Umbilical cord (tissue), 2 donors: ENCODE measurements at places on chromosomes 7 and 10.

GRCh38 chr10:80094231-80094630 is 15.8 kb downstream of the TMEM254 start:
- DNase-seq, result no peak

- DNase-seq, result no peak
These were observed 67.3 kb downstream of the GLCCI1 start for GRCh38 chr7:8035647-8036518.

- no peak for DNase-seq
These were observed 63.1 kb downstream of the TMEM209 start for GRCh38 chr7:130141884-130142653.

- DNase-seq, result no peak
These were observed 22.1 kb upstream of the STK17A start for GRCh38 chr7:43560742-43561330.

- no peak for DNase-seq
These were observed 24.0 kb downstream of the GRM3 start for GRCh38 chr7:86667732-86668131.

DNA sequence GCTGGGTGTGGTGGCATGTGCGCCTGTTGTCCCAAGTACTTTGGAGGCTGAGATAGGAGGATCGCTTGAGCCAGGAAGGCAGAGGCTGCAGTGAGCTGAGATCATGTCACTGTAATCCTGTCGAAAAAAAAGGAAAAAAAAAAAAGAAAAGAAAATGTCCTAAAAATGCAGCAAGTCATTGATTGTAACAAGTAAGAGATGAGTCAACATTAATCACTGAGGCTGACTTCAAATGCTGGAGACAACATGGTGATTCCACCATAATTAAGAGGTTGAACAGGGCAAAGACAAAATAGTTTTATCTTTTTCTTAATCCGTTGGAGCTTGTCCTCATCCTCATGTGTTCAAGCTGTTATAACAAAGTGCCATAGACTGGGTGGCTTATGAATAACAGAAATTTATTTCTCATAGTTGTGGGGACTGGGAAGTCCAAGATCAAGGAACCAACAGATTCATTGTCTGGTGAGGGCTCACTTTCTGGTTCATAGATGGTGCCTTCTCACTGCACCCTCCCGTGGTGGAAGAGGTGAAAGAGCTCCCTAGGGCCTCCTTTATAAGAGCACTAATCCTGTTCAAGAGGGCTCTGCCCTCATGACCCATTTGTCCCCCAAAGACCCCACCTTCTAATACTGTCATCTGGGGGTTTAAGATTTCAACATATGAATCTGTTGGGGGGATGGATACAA is 60.3 kb downstream of the TBXAS1 start:
- no peak for DNase-seq

GRCh38 chr7:99897322-99898022 is 20.6 kb upstream of the OR2AE1 start:
- no peak for DNase-seq

DNA sequence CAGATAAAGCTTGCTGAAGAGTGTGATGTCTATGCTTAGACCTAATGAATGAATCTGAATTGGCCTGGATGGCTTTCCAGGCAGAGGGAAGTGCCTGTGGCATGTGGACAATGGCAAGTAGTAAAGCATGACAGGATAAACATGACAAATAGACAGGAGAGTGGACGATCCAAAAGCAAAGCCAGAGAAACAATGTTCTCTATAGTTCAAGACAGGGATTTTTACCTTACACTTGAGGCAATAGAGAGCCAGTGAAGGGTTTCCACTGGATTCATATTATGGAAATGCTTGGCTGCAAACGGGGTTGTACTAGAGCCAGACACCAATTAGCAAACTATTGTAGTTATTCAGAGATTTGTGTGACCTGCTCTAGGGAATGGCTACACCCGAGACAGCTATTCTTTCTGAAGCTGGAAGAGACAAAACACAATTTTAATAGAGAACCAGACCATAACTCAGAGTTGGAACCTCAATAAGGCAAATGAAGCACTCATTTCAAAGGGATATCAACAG is 2.3 kb downstream of the AGMO start:
- no peak for DNase-seq

DNA sequence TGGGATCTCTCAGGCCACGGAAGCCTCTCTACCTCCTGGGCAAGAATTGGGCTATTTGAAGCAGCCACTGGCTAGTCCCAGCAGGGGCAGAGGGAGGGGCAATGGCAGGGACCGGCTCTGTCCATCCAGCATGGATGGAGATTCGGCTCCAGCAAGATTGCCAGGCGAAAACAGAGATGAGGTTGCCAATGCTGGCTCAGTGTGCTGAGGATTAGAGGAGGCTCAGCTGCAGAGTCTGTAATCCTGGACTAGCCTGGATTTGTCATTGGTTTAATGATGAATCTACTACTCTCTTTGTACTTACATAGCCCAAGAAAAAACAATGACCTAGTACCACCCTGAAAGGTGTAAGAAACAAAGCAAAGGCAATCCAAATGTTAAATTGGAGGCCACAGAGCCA is 112.2 kb upstream of the PDCD4 start:
- peak; percentile 48 for DNase-seq

- DNase-seq, result no peak
These were observed 68.9 kb downstream of the PFKFB3 start for GRCh38 chr10:6271663-6272062.
